Neural crest cell (in vitro differentiated cells): ENCODE measurements at places on chromosomes 16 and 17. TPM values are rescaled to one million over a fixed set of nuclear protein-coding genes. Genes with fewer than 3 reads are reported as not detected.
A peak's percentile ranks its signal among the peaks of the same experiment; 100 is the strongest.

DNA sequence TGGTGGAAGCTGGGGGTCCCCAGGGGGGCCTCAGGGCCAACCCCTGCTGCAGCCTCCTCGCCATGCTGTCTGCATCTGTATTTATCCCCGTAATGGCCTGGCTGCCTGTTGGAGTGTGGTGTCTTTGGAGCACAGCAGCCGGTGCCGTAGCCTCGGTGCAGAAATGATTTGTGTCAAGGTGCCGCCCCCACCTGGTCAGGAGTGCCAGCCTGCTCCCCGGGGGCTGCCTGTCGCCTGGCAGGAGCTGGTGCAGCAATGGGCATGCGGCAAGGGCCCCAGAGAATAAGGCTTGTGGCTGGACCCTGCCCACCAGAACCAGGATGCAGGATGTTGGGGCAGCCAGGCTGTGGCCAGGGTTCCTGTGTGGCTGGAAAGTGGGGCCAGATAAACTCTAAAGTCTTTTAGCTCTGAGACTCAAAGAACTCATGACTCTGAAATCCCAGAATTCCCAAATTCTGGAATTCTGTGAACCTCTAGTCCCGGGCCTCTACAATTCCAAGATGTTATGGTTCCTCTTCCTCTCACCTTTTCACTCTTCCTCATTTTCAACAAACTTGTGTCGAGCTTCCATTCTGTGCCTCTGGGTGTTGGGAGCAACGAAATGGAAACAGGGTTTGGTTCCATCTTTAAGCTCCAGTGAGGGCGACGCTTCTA, 5.9 kb downstream of the CPNE2 start:
- no peak overlapping the region for H3K27ac ChIP-seq
- peaks cover 46% of the 10 kb centered on the region for H3K4me1 ChIP-seq
- no peaks in the 10 kb centered on the region for H3K27me3 ChIP-seq
- peak overlapping the region; percentile 0 for H3K4me3 ChIP-seq
- DNase-seq, result no peak

GRCh38 chr17:10061111-10061845, 137.1 kb downstream of the GAS7 start:
- no peak overlapping the region for H3K27ac ChIP-seq
- DNase-seq, result no peak
- H3K4me3 ChIP-seq, result no peak overlapping the region
- H3K4me1 ChIP-seq, result peaks cover 52% of the 10 kb centered on the region
- H3K36me3 ChIP-seq, result no peaks in the 10 kb centered on the region

- no peak for DNase-seq
- H3K36me3 ChIP-seq, result no peaks in the 10 kb centered on the region
- H3K27ac ChIP-seq, result no peak overlapping the region
- no peak overlapping the region for H3K4me3 ChIP-seq
- H3K27me3 ChIP-seq, result peaks cover 5% of the 10 kb centered on the region
- H3K4me1 ChIP-seq, result peaks cover 65% of the 10 kb centered on the region
These were observed 6.7 kb downstream of the CLEC19A start for GRCh38 chr16:19292186-19292585.

- peaks cover 2% of the 10 kb centered on the region for H3K36me3 ChIP-seq
- no peak for DNase-seq
- no peak overlapping the region for H3K4me3 ChIP-seq
- H3K27ac ChIP-seq, result no peak overlapping the region
- peaks cover 15% of the 10 kb centered on the region for H3K4me1 ChIP-seq
These were observed 112.6 kb downstream of the USP22 start for GRCh38 chr17:20930081-20930760.

- no peak overlapping the region for H3K27ac ChIP-seq
- DNase-seq, result no peak
- peaks cover 5% of the 10 kb centered on the region for H3K27me3 ChIP-seq
- no peaks in the 10 kb centered on the region for H3K4me1 ChIP-seq
- no peak overlapping the region for H3K4me3 ChIP-seq
These were observed 31.3 kb downstream of the NLRC5 start for GRCh38 chr16:57020651-57021050.

- peaks cover 5% of the 10 kb centered on the region for H3K4me1 ChIP-seq
- DNase-seq, result no peak
- H3K27me3 ChIP-seq, result no peaks in the 10 kb centered on the region
- H3K27ac ChIP-seq, result no peak overlapping the region
- H3K36me3 ChIP-seq, result no peaks in the 10 kb centered on the region
These were observed 11.9 kb downstream of the SLC7A6 start for GRCh38 chr16:68276223-68276622.

- H3K27me3 ChIP-seq, result peaks cover 26% of the 10 kb centered on the region
- H3K4me1 ChIP-seq, result no peaks in the 10 kb centered on the region
- DNase-seq, result peak; percentile 72
- no peak overlapping the region for H3K27ac ChIP-seq
- no peaks in the 10 kb centered on the region for H3K36me3 ChIP-seq
- no peak overlapping the region for H3K4me3 ChIP-seq
These were observed 246.2 kb downstream of the KATNIP start for GRCh38 chr16:27795992-27796614.

DNA sequence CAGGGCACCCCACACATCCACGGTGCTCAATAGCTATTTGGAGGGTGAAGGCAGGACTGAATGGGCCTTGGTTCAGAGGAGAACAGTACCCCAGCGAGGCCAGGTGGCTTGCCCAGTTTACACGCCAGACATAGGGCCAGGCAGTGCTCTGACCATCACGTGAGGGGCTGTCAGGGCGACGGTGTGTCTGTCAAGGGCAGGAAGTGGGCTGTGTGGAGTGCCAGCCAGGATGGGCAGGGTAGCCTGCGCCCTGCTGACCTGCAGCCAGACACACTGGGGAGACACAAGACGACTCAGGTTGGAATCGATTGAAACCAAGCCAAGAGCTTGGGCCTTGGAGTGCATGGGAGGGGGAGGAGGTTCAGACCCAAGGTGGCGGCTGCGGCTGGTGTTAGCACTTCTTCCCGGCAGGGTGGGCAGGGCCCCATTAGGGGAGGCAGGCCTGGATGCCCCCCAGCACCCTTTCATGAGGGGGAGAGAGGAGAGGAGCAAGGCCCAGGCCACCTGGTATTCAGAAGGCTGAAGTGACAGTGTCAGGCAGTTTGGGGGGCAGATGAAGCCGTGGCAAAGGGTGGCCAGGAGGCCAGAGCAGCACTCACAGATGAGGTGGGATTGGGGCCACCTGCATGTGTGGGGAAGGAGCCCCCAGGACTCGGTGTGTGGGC, 68.2 kb downstream of the SREBF1 start:
- peak overlapping the region; percentile 94 for H3K27ac ChIP-seq
- DNase-seq, result no peak
- peak overlapping the region; percentile 47 for H3K4me3 ChIP-seq
- no peaks in the 10 kb centered on the region for H3K27me3 ChIP-seq

- peaks cover 49% of the 10 kb centered on the region for H3K27me3 ChIP-seq
- DNase-seq, result no peak
- H3K36me3 ChIP-seq, result no peaks in the 10 kb centered on the region
- no peak overlapping the region for H3K27ac ChIP-seq
- peaks cover 27% of the 10 kb centered on the region for H3K4me1 ChIP-seq
- no peak overlapping the region for H3K4me3 ChIP-seq
These were observed 1.8 kb upstream of the TPPP3 start for GRCh38 chr16:67395105-67395457.

DNA sequence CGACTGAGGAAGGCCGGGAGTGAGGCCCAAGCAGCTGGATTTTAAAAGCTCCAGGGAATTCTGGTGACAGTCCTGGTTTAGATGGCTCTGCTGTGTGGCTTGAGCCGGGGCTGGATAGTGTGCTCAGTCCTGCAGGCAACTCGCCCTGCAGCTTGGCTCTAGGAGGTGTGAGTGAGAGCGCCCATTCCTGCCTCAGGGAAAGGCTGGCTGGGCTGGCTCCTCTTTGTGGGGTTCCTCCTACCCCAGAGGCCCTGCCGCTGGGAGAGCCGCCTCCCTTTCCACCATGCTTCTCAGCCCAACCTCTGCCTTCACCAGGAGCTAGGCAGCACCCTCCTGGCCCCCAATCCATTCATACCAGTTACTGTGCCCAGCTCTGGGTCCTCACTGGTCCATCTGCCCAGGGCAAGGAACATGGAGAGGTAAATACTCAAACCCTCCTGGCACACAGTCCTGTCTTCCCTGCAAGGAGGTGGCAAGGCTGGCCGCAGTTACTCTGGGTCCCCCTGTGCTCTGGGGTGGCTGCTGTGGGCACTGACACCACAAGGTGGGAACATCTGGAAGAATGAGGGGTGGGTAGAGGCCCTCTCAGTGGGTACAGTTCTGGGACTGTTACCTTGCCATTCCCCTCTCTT, 47.1 kb downstream of the VAC14 start:
- peak overlapping the region; percentile 57 for H3K27ac ChIP-seq
- no peaks in the 10 kb centered on the region for H3K27me3 ChIP-seq
- H3K36me3 ChIP-seq, result peaks cover 3% of the 10 kb centered on the region
- H3K4me1 ChIP-seq, result peaks cover 23% of the 10 kb centered on the region
- no peak for DNase-seq

GRCh38 chr16:1726661-1727502, 20.9 kb downstream of the MAPK8IP3 start:
- H3K4me3 ChIP-seq, result no peak overlapping the region
- H3K36me3 ChIP-seq, result peaks cover 5% of the 10 kb centered on the region
- peak overlapping the region; percentile 3 for H3K27ac ChIP-seq
- no peaks in the 10 kb centered on the region for H3K27me3 ChIP-seq
- peaks cover 12% of the 10 kb centered on the region for H3K4me1 ChIP-seq

DNA sequence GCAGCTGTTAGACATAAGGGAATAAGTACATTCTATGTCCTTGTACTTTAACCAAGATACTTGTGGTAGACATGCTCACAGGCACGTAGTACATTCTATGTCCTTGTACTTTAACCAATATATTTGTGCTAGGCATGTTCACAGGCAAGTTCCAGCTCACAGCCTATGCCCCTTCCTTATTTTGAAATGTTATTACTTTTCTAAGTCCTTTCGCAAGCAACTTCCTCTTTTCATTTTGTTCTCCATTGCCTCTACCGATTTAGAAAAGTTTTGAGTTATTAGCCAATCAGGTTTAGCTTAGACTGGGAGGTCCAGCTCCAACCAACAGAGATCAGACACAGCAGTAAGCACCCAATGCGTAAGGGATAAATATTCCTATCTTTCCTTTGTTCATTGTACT, 60.1 kb upstream of the NUDT7 start:
- no peaks in the 10 kb centered on the region for H3K36me3 ChIP-seq
- H3K27me3 ChIP-seq, result peaks cover 2% of the 10 kb centered on the region
- H3K4me1 ChIP-seq, result peaks cover 6% of the 10 kb centered on the region

- no peak overlapping the region for H3K27ac ChIP-seq
- H3K4me3 ChIP-seq, result no peak overlapping the region
- peaks cover 10% of the 10 kb centered on the region for H3K27me3 ChIP-seq
- DNase-seq, result no peak
- H3K4me1 ChIP-seq, result peaks cover 2% of the 10 kb centered on the region
These were observed 177.9 kb upstream of the HSBP1 start for GRCh38 chr16:83629836-83630235.

DNA sequence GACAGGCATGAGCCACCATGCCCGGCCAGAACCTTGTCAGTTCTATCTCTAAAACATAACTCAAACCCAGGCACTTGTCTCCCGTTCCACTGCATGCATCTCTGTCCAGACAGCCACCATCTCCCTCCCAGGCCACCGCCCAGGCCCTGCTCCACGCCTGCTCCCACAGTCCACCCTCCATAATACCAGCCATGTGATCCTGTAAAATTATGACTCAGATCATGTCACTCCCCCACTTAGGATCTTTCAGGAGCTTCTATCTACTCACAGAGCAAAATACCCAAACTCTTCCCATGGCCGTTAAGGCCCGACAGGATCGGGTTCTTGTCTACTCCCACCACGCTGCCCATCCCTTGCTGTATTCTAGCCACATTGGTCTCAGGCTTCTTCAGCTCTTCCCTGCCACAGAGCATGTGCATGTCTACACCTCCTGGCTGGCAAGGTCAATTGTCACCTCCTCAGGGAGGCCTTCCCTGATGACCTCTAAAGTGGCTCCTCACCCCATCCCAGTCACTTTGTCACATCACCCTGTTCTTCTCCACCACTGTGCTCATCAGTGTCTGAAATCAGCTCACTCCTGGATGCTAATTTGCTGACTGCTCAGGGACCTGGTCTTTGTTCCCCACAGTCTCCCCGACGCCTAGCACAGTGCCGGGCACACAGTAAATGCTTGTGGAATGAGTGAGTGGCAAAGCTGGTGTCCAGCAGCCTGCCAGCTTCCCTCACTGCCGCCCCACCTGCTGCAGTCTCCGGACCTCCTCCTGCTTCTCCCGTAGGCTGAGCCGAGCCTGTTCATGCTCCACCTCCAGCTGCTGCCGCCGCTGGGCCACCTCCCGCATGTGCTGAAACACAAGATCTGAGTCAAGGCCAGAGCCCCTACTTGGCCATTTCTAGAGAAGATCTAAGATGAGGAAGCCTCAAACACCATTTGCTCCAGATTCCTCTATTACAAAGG, 6.7 kb downstream of the TSPOAP1 start:
- peak overlapping the region; percentile 43 for H3K4me3 ChIP-seq
- peaks cover 17% of the 10 kb centered on the region for H3K4me1 ChIP-seq
- peaks cover 2% of the 10 kb centered on the region for H3K36me3 ChIP-seq
- H3K27me3 ChIP-seq, result no peaks in the 10 kb centered on the region
- no peak for DNase-seq

GRCh38 chr16:71353736-71354135, 4.8 kb upstream of the CALB2 start:
- DNase-seq, result no peak
- no peaks in the 10 kb centered on the region for H3K36me3 ChIP-seq
- H3K4me3 ChIP-seq, result no peak overlapping the region
- peaks cover 54% of the 10 kb centered on the region for H3K27me3 ChIP-seq
- no peak overlapping the region for H3K27ac ChIP-seq

DNA sequence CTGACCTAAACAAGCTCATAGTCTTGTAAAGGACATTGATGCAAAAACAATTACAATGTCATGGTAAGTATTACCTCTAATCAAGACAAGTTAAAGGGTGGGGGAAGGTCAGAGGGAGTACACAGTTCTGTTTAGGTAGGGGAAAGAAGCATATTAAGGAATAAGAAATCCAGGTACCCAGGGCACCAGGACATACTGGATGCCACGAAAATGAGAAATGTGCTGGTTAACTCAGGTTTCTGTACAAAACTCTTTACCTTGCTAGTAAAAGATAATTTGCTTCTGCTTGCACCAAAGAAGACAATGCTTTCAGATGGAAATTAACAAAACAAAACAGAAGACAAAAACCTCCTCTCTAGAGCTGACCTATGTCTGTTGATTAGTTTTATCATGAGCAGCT, 70.7 kb upstream of the MED13 start:
- H3K27ac ChIP-seq, result no peak overlapping the region
- H3K27me3 ChIP-seq, result no peaks in the 10 kb centered on the region
- no peak for DNase-seq
- no peak overlapping the region for H3K4me3 ChIP-seq
- peaks cover 3% of the 10 kb centered on the region for H3K36me3 ChIP-seq
- no peaks in the 10 kb centered on the region for H3K4me1 ChIP-seq

GRCh38 chr17:43556292-43556691, 10.2 kb upstream of the ETV4 start:
- DNase-seq, result no peak
- H3K36me3 ChIP-seq, result no peaks in the 10 kb centered on the region
- H3K27me3 ChIP-seq, result peaks cover 8% of the 10 kb centered on the region
- no peak overlapping the region for H3K4me3 ChIP-seq
- peaks cover 25% of the 10 kb centered on the region for H3K4me1 ChIP-seq

The GINS2 gene
- 74.0 and 82.2 TPM in 2 replicates for total RNA-seq

The KRT39 gene
- not detected in 2 replicates for total RNA-seq

The CARD14 gene
- total RNA-seq, result 1.3 and 1.7 TPM in 2 replicates

The MAP3K3 gene
- total RNA-seq, result 26.0 and 28.0 TPM in 2 replicates

The PRPSAP2 gene
- 71.8 and 72.4 TPM in 2 replicates for total RNA-seq

The NTN1 gene
- 10.1 and 10.3 TPM in 2 replicates for total RNA-seq

The PKMYT1 gene
- 80.1 and 82.2 TPM in 2 replicates for total RNA-seq
